ENCODE measurements at places on chromosomes 12 and 14.

DNA sequence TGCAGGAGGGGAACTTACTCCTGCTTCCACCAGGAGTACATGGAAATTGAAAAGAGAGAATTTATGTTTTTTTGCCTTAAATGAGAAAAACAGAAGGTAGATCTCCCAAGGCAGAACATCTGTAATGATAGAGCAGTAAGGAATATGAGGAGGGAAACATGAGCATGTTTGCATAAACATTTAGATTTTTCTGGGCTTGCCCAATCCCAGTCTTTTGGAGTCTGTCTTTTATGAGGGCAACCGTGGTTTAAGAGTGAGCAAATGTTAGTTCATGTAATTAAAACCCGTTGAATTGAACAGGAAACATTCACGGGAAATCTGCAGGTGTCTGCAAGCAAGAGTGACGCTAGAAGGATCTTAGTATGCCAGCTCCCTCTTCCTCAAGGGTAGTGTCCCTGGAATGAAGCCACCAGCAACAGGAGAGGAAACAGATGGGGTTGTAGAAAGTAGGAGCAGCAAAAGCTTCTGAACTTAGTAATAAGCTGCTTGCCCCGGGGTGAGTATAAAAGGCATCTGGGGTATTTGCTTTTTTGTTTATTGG is 79.3 kb downstream of the ARF6 start:
- DNase-seq: peak; percentile 22

GRCh38 chr12:39804898-39805297 is 185.3 kb upstream of the ABCD2 start:
- DNase-seq: no peak

- DNase-seq: no peak
Measured at GRCh38 chr12:112000820-112001219, 12.1 kb downstream of the TMEM116 start.

GRCh38 chr14:54354096-54354495 is 42.7 kb upstream of the CDKN3 start:
- no peak for DNase-seq

DNA sequence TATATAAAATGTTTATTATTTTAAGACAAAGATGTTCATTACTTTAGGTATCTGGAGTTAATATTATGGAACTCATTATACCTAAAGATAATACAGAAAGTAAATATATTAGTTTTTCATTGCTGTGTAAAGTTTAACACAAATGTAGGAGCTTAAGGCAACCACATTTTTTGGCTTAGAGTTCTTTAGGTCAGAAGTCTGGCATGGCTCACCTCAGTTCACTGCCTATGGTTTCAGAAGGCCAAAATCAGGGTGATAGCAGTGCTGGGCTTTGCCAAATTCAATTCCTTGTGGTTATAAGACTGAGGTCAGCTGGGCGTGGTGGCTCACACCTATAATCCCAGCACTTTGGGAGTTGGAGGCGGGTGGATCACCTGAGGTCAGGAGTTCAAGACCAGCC is 35.5 kb upstream of the PRPF39 start:
- no peak for DNase-seq

- DNase-seq: peak; percentile 67
Measured at GRCh38 chr12:1605129-1606020, 11.0 kb upstream of the FBXL14 start.

DNA sequence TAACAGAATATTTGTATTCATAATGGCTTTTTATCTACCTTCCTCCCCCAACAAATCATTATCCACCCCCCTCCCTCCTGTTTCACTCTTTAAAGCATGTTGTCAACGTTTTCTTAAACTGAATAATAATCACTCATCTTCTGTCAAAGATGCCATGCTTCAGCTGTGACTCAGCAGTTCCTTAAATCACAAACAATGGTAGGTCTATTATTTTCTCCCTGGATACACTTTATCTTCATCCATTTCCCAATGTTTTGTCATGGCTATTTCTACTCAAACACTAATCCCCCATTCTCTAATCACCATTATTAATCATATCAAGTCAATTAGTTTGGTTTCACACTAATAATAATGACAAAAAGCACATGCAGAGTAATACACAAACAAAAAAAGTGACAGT is 6.5 kb downstream of the CLEC12B start:
- no peak for DNase-seq

GRCh38 chr12:47939009-47939601 is 24.3 kb upstream of the TMEM106C start:
- no peak for DNase-seq

DNA sequence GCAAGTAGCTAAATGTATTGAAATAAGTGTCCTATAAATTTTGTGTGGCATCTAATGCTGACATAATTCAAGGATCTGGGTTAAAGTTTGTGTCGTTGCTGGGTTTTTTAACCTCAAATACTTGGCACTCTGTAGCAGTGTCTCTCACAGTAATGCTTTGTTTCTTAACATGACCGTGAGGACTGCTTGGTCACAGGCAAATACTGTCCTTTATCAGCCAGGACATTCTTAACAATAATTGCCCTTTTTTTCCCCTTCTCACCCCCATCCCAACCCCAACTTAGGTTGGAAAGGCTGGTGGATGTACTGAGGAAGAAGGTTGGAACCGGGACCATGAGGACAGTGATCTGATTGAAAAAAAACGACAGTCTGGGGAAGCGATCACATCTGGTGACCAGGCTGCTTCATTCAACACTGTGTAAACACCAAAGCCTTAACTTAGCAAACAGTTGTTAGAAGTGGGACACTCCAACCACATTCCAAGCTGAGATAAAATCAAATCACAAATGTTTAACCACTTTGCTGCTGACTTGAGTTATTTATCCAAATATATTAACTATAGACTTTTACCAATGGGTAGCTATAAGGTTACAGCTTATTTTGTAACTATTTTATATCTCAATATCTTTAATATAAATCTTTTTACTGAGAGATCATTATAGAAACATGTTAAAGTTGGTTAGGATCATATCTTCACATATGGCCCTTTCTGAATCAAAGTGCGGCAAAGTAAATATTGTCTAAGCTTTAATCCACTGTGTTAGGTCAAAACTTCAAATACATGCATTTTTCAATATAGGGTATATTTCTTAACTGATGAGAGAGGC is 48.2 kb downstream of the FOXA1 start:
- no peak for DNase-seq

- DNase-seq: no peak
Measured at GRCh38 chr14:100861937-100862247, 36.0 kb downstream of the MEG3 start.

DNA sequence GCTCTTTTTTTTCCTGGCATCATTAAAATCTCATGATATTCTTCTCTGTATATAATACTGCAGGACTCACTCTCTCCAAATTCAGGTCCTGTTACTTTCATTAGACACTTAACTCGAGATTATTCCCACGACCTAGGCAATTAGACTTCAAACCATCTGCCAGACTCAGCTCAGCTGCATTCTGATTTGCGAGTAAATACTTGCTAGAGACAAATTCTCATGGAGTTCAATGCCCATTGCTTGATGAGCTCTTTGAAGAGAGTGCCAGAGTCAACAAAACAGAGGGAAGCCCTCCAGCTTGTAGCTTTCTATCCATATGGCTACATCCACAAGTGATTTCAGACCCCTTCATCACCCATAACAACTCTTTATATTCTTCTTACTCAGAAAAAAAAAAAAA is 88.3 kb downstream of the GTF2A1 start:
- no peak for DNase-seq

DNA sequence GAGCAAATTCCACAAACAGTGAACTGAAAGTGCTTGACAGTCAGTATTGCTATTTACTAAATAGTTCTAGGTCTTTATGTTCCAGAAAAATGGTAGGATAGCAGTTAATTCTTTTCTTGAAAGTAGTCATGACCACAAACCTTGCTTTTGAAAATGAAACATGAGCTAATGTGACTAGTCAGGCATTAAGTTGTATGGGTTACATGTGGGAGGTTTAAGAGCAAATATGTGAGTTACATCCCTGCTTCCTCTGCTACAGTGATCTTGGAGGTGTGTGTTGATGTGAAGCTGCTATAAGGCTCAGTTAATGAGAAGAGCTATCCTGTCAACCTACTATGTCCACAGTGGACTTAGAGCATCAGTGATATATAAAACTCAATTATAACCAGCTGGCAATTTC is 741.6 kb downstream of the FSCB start:
- no peak for DNase-seq

- no peak for DNase-seq
Measured at GRCh38 chr12:58299371-58299770, 358.0 kb downstream of the ATP23 start.

DNA sequence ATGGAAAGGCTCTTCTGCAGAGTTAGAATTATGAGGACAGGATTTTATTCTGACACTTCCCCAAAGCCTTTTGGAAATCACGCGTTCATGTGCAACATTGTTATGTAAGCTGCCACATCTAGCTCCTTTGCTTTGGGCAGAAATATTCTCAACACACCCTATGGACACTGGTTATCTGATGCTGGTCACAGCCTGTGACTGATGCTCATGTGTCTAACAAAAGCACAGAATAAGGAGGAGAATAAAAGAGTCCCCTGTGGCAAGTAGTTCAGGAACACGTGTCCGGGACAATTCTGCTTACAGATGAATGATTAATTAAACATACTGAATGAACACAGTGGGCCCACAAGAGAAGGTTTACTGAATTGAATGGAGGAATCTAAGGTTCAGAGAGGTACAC is 22.1 kb downstream of the FOXN3 start:
- DNase-seq: no peak

- DNase-seq: no peak
Measured at GRCh38 chr12:118033902-118034301, 17.4 kb downstream of the RFC5 start.

GRCh38 chr14:61474015-61474414 is 152.6 kb downstream of the PRKCH start:
- no peak for DNase-seq

- DNase-seq: no peak
Measured at GRCh38 chr14:64060199-64060545, 207.4 kb downstream of the SYNE2 start.

DNA sequence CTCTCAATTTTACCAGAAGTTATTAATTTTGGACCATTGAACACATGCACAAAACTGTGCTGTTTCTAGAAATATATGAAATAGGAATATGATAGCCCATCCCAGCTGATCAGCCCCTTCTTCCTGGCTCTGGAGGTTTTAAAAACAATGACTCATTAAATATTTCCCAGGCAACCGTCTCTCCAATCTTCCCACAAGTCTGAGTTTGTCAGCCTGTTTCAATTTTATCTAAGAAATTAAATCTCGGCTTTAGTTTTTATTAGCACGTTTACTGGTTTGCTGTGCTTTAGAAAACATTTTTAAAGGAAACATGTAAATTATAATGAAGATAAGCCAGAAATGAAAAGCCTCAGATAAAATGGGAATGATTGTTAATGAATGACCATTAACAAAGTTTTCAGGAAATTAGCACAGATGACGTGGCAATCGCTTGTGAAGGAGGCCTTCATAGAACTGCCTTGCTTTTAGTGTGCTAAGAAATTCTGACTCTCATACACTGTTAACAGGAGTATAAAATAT is 89.3 kb upstream of the RAP1B start:
- no peak for DNase-seq

DNA sequence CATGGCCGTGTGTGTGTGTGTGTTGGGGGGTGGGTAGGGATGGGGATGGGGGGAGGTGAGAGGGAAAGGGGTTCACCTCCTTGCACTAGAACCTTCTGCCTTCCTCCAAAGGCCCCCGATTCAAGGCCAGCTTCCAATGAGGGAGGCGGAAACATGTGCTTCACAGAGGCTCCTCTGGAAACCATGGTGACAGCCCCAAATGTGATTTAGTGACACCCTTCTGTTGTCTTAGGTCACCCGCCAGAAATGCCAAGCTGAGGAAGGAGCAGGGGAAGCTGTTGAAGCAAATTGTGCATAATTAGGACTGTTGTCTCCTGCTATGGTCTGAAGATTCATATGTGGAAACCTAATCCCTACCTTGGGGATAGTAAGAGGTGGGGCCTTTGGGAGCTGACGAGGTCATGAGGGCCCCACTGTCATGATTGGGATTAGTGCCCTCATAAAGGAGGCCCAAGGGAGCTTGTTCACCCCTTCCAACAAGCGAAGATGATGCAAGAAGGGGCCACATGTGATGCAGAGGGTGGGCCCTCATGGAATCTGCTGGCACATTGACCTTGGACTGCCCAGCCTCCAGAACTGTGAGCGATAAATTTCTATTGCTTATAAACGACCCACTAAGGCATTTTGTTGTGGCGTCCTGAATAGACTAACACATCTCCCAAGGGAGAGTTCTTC is 95.2 kb downstream of the AACS start:
- no peak for DNase-seq

- DNase-seq: no peak
Measured at GRCh38 chr12:91613223-91613779, 430.7 kb upstream of the DCN start.

- DNase-seq: no peak
Measured at GRCh38 chr14:99467336-99468078, 13.2 kb downstream of the SETD3 start.

GRCh38 chr14:96357216-96357615 is 5.9 kb downstream of the ATG2B start:
- no peak for DNase-seq

DNA sequence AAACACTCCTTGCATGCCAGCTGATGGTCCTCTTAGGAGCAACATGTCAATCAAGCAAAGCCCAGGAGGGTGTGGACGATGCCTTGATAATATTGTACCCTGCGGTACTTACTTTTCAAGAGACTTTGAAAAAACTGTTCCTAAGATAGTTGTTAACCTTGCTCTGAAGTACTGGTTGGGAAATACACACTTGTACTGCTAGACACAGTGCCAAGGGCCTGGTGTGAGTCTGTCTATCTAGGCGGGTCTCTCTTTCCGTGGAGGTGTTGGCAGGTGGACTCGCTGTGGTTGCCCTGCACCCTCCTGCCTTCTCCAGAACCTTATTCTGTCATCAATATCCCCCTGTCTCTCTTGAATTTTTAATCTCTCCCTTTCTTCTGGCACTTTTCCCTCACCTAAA is 189.4 kb downstream of the NRXN3 start:
- no peak for DNase-seq

GRCh38 chr12:63103494-63104131 is 47.4 kb downstream of the AVPR1A start:
- no peak for DNase-seq

DNA sequence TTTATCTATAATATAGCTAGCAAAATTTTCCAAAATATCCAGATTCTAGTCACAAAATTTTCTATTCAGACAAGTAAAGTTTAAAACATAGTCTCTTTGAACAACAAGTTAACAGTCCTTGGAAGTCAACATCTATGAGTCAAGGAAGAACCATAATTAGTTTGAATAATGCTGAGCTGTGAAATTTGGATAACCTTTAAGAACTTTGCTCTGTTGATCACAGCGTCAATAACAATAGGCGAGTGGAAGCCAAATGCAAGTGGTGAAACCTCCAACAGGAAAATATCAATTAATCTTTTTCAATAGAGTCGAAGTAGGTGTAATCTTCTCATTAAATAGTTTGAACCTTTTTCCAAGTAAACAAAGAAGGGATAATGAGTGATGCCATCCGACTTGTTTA is 466.6 kb downstream of the FOXG1 start:
- DNase-seq: no peak
